ENCODE measurements at places on chromosomes 1 and 21.

DNA sequence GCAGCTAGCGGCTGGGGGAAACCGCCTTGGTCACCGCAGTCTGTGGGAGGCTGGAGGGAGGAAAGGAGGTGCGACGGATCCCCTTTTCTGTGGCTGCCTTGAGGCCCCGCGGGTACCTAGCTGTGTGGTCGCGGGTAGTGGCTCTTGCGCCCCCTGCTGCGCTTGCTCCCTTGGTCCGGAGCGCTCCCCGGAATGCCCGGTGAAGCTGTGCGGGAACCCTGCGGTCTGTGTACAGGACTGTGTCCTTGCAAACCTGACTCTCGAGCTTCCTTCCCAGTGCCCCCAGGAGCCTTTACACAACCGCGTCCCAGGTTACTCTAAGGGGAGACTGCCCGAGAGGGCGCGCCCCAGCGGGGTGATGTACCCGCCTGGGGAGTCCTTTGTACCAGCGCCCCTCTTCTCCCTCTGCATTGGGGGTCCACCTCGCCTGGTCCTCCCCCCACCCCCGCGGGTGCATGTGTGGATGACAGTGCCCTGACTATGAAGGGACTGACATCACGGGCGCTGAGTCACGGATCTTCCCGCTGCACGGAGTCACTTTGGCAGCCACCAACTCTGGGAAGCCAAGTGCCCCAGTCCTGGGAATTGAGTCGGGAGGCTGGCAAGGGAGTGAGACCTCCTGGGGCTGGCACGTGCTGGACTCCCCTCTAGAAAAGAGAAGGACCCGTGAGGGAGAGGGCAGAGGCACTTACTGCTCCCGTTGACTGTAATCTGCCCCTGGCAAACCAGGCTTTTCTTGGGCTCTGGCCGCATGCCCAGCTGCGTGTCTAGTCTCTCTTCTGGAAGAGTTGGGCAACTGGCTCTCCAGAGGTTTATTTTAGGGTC lies 816 bp downstream of the IL6R start:
- DNase-seq = peak; percentile 82

DNA sequence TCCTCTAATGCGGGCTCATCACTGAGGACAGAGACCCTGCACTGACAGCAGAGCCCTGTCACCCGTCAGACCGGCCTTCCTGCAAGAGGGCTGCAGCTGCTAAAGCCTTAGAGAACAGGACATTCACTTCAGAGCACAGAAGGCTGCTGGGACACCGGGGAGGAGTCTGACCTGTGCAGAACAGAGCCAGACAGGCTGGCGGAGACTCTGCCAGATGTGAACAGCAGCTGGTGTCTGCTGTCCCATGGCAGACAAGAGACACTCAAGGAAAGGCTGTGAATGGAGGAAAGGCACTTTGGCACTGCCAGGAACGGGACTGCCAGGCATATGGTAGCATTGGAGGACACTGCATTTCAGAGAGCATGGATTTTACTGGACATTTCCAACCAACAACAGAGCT lies 21.4 kb downstream of the MRAP start:
- no peak for DNase-seq

DNA sequence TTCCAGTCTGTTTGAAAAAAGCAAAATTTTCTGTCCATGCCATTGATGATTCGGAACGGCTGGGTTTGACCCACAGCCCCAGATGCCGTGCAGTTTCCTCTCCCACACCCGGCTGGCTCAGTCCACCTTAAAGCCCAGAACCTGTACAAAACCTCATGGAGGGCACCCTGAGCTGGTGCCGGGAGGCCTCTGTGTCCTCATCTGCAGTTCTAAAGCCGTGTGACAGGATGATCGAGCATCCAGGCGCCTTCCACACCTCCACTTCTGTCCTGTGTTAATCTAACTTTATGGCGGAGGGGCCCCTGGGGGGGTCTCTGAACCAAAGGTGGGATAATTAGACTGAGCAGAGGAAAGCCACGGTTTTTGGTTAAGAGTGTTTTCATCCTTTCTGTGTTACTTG lies 49.6 kb downstream of the SLC37A1 start:
- no peak for DNase-seq

DNA sequence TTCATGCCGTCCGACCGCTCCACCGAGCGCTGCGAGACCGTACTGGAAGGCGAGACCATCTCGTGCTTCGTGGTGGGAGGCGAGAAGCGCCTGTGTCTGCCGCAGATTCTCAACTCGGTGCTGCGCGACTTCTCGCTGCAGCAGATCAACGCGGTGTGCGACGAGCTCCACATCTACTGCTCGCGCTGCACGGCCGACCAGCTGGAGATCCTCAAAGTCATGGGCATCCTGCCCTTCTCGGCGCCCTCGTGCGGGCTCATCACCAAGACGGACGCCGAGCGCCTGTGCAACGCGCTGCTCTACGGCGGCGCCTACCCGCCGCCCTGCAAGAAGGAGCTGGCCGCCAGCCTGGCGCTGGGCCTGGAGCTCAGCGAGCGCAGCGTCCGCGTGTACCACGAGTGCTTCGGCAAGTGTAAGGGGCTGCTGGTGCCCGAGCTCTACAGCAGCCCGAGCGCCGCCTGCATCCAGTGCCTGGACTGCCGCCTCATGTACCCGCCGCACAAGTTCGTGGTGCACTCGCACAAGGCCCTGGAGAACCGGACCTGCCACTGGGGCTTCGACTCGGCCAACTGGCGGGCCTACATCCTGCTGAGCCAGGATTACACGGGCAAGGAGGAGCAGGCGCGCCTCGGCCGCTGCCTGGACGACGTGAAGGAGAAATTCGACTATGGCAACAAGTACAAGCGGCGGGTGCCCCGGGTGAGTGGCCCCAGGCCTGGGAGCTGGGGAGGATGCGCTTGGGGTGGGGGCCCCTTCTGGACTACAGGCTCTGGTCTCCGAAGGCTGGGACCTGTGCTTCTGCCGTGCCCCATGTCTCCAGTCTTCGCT lies 1.1 kb downstream of the SKI start:
- DNase-seq = peak; percentile 85

DNA sequence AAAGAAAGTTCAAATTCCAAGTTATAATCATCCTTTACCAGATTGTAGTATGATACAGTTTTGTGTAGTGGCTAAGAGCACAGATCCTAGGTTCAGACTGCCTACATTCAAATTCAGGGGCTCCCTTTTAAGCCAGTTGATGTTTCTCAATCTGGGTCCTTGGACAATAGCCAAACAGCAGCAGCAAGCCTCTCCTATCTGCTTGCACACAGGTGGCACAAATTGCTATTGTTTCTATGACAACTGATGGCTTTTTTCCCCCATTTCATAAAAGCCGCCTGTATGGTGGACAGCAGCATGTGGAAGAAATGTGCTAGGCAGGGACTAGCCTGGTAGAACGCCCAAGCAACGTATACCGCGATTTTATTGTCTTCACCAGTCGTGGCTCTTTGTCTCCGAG lies 76.5 kb downstream of the S1PR1 start:
- DNase-seq = no peak

DNA sequence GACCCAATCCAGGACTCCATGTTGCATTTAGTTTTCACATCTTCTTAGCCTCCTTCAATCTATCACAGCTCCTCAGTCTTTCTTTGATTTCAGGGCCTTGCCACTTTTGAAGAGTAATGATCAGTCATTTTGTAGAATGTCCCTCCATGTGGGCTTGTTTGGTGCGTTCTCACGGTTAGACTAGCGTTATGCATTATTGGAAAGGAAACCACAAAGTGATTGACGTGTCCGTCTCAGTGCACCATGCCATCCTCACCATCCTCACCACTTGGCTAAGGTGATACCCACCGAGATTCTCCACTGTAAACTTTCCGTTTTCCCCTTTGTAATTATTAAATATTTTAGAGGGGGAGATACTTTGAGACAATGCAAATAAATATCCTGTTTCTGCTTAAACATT lies 59.6 kb upstream of the OLIG2 start:
- DNase-seq = no peak

DNA sequence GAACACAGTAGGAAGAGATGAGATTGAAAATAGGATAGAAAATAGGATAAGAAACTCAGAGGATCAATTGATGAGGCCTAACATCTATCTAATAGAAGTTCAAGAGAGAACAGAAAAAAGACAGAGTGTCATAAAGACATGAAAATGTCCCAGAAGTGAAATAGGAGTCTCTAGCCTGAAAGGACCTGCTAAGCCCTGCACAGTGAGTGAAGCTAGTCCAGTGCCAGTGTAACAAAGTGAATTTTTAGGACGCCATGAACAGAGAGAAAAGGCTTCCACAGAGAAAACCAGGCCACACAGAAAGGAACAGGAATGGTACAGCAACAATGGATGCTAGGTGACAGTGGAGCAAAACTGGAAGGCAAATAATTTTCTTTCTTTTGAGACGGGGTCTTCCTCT lies 20.3 kb upstream of the LSS start:
- DNase-seq = no peak

DNA sequence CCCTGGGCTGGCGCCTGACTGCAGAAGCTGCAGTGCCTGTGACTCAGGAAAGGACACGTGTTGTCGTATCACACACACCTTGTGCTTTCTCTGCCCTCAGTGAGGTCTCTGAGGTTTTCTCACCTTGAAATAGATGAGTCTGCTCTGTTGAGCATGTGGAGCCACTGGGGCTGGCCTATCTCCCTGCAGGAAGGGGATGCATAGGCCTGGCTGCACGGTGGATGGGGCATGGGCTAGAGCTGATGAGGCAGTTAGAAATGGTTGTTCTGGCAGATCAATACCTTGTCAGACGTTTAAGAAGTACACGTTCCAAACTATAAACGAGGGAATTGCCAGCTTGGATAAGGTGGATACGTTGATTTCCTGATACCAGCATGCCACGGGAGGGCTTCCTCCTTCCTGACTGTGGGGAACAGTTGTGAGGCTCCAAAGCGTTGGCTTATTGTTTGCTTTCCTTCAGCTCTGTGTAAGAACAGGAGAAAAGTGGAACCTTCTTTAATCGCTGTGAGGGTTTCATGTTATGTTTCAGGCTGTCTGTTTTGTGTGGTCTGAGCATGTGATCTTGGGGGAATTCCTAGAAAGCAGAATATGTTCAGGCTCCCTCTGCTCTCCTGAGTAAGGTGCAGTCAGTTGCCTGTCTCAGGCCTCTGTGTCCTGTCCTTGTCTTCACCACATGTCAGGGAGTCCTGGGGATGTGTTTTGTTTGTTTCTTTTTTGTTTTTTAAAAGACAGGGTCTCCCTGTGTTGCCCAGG lies 44.8 kb downstream of the PCNT start:
- DNase-seq = no peak

- DNase-seq = peak; percentile 68
Observed at GRCh38 chr1:6414443-6414844, 5.3 kb downstream of the HES2 start.

GRCh38 chr21:14382486-14382834 lies 486 bp downstream of the HSPA13 start:
- no peak for DNase-seq

- DNase-seq = no peak
Observed at GRCh38 chr1:111217183-111217910, 10.2 kb upstream of the CHI3L2 start.

DNA sequence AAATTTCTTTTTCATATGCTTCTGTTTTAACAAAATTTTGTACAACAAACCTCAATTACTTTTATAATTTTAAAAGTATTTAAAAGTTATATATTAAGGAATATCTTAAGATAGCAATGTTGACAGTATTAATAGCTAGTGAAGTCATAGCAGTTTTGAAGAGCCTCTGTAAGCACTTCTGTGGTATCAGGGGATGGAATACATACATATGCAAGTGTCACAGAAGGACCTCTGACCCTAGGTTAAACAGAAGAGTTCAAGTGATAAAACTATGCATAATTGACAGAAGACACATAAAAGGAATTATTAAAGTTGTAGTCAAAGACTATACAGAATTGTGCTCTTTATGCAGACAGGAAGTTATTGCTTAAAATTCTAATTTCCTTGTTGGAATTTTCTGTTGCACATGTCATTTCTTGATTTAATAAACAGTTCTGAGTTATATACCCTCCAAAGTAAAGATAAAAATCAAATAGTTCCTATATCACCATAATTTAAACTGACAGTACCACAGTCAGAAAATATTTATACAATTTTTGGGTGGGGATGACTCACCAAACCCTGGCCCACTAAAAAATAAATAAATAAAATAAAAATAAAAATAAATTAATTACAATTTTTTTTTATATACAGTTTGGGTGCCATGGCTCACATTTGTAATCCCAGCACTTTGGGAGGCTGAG lies 27.1 kb downstream of the IPP start:
- peak; percentile 31 for DNase-seq

GRCh38 chr1:109639841-109640184 lies 16.1 kb upstream of the GSTM4 start:
- no peak for DNase-seq

- no peak for DNase-seq
Observed at GRCh38 chr1:53524428-53525375, 65.5 kb downstream of the DMRTB1 start.

- DNase-seq = no peak
Observed at GRCh38 chr1:3336641-3337630, 117.5 kb upstream of the ARHGEF16 start.

- no peak for DNase-seq
Observed at GRCh38 chr1:76294482-76295194, 220.1 kb downstream of the ST6GALNAC3 start.

DNA sequence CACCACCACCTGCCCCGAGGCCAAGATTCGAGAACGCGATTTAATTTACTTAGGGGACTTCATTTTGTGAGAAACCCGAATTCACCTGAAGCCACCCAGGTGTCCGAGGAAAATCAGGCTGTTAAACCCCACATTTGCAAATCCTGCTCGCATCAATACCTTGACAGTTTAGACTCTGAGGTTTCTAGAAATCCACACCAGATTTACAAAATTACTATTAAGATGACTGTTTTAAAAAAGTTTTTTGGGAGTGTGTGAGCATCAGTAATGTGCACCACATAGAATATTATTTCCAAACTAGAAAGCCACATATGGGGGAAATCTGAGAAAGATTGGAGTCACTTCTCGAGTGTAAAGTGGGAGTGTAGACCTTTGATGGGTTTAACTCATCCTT lies 685 bp downstream of the RIMKLA start:
- DNase-seq = no peak

DNA sequence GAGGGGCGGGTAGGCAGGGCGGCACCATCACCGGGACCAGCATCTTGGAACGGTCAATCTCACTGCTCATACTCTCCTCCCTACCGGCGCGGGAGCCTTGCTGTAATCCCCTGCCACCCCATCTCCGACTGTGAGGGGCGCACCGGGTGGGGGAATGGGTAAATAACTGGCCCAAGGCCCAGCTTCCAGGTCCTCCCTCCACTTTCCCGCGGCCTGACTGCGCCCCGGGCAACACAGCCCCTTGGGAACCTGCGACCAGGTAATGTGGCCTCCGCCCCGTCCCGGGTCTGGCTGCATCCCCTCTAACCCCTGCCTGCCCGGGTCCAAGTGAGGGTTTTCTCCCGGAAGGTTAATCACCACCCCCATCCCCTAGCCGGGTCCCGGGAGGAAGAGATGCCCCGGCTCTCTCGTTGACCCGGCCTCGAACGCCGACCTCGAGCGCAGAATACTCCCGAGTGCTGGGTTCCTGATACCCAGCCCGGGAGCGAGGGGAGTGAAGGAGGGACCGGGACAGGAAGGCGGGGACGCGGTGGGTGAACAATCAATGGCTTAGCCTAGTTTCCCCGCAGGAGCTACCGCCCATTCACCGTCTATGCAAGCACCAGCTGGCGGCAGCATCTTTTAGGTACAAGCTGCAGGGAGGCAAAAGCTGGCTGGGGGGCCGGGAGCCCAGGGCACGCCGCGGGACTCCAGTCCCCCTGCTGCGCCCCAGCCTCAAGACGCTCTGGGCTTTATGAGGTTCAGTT lies 5.9 kb upstream of the LHX9 start:
- no peak for DNase-seq
